Right renal cortex interstitium (tissue), 3 donors: ENCODE measurements at places on chromosomes 1 and 21.

DNA sequence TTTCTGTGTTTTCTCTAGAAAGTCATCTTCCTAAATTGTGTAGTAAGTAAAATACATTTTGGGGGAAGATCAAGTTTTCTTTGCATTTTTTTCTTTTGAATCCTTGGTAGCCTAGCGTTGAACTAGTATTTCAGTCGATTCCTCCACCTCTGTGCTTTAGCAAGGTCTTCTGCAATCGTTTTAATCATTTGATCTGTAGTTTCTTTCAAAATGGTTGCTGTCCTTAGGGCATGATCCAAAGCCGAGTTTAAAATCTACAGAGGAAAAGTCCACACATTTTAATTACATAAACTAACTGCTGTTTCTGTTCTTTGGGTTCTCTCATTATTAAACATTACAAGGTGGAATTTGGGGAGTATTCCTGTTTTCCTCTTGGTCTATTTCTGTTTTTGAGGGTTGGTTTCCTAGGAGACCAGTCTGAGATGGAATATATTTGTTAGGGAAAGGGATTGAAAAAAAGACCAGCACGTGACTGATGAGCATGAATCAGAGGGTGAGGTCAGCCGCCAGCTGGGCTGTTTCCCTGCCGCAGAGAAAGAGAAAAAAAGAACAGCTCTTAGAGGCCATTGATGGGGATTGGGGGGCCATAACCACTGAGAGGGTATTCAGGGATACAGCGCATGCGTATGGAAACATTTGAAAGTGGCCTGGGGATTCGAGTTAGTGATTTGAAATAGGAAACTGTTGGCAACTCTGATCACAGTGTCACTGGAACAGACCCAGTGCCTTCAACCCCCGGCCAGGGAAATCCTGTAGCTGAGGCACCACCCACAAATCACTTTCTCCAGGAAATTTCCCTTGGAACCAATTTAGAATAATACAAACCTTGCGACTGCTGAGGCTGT, 40.6 kb downstream of the AKNAD1 start:
- peak; percentile 69 for DNase-seq

- no peak for DNase-seq
Observed at GRCh38 chr1:84266748-84267147, 34.8 kb upstream of the SAMD13 start.

DNA sequence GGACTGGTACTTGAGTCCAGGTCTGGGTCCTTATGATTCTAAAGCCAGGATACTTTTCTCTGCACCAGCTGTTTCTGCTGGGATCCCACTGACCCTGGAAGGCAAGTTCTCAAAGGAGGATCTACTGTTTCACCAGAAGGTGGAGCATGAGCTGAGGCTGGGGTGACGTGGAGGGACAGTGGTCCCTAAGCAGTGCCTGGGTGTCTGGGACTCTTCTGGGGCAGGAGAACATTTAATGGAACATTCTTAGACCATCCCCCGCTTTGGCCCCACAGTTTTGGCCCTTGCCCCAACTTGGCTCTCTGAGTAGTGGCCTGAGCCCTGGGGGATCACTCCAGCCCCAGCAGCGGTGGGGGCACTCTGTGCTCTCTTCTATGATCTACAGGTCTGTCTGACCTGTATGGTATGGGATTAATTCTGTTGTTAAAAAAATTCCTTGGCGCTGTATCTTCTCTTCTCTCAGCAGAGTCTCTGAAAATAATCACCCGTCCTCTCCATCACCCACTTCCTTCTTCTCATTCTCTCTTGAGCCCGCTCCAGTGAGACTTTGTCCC, 60.3 kb upstream of the CSF3R start:
- DNase-seq, result no peak

- no peak for DNase-seq
Observed at GRCh38 chr1:151534662-151535278, 5.3 kb upstream of the TUFT1 start.

GRCh38 chr21:39852021-39852721, 15.1 kb upstream of the PCP4 start:
- DNase-seq, result no peak

- no peak for DNase-seq
Observed at GRCh38 chr1:96075704-96076455, 645.7 kb upstream of the PTBP2 start.

DNA sequence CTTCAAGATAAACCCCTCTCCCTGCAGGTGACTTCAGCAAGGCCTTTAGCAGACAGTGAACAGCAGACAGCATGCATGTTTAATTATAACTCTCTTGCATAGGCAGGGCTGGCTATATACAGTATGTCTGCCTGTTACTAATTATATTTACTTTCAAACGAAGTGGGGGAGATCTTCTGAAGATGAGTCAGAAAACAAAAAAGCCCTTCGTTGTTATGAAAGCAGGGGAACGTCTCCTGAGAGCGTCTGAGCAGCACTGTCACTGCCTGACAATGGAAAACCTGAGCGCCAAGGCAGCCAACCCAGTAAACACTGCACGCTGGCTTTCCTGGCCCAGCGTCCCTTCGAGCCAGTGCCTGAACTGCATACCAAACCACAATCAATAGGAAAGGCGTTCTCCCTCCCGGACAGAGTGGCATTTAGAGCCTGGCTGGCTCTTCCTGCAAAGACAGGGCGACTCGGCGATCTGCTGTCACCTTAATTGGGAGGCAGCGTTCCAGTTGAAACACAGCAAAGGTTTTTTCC, 54.1 kb downstream of the TOMM20 start:
- no peak for DNase-seq

GRCh38 chr21:28604946-28605537, 387.6 kb downstream of the LTN1 start:
- DNase-seq, result no peak

- DNase-seq, result peak; percentile 73
Observed at GRCh38 chr1:145823565-145824498, at the start of the genes POLR3C and RNF115. TSS of gene POLR3C (plus strand) at chr1:145824200. CDS start at chr1:145825777, 1,577 bp downstream. TSS of gene RNF115 (minus strand) at chr1:145824095. CDS start at chr1:145823873, 222 bp downstream.

- DNase-seq, result no peak
Observed at GRCh38 chr21:31397939-31398338, 53.9 kb upstream of the TIAM1 start.

DNA sequence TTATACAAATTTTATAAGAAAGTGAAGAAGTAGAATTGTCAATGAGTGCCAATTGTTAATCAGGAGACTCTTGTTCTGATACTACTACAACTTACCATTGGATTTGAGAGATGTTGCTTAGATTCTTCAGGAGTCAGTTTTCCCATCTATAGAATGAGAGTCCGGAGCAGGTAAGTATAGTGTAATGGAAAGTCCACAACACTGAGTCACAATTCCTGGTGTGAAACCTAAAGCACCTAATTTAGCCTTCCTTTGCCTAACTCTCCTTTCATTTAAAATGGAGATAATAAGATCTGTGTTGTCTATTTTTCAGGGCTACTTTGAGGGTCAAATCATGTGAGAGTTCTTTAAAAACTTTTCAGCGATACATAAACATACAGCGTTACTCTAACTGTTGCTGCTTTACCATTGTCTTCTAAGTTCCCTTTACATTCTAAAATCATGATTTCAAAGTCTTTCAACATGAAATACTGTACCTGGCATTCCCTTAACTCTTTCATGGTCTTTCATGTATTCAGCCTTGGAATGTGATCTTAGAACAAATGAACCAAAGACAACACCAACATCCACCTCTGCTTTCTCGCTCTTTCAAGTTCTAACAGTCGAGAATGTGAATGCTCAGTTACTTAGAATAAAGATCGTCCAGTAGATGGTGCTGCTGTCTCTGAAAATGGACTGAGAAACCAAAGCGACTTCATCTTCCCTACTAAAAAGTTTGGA, 90.9 kb downstream of the SLC30A10 start:
- peak; percentile 38 for DNase-seq

DNA sequence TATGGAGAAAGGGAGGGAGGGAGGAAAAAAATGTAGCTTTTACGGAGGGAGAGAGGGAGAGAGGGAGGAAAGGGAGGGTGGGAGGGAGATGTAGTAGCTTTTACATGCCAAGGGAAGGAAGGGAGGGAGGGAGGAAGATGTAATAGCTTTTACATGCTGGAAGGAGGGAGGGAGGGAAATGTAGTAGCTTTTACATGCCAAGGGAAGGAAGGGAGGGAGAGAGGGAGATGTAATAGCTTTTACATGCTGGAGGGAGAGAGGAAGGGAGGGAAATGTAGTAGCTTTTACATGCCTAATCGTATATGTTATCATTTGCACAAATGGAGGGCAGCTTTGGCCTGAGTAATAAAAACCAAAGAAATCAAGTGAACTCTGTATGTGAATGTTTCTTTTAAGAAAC, 35.6 kb downstream of the EEIG2 start:
- peak; percentile 58 for DNase-seq

DNA sequence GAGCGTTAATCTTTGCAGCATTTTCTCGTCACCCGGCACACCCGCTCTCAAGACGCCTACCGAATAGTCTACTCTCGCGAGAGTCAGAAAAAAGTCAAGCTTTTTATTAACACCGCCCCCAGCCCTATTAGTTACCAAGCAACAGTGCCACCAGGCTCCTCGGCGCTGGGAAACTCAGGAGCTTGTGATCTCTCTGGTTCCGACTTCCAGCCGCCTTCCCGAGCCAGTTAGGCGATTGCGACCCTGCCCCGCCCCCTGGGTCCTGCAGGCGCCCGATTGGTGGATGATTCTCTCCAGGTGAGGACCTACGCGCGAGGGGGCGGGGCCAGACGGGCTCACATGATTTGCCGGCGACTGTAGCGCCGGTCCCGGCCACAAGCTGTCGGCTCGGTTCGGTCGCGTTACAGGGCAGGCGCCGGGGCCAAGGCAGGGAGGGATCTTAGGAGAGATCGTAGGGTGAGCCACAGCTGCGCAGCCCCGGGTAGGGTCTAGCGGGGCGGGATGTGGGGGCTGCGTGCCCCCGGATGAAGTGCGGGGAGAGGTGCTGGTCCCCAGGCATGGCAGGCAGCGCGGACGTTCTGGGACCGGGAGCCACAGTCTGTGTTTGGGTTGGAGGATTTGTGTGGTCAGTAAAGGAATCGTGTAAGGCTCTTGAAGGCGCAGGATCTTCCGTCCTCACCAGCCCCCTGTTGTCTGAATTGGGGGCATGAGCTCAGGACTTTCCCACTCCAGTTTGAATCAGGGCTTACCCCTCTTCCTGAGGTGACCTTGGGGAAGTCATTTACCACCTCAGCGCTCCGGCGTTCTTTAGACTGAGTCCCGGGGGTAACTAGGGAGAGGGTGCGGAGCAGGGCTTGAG, at the start of gene PFKFB2:
Gene PFKFB2 (plus strand): TSS at position 365 of the 859 bp plus-strand sequence. CDS start 1,443 bp downstream, outside the sequence.
- DNase-seq, result peak; percentile 96

DNA sequence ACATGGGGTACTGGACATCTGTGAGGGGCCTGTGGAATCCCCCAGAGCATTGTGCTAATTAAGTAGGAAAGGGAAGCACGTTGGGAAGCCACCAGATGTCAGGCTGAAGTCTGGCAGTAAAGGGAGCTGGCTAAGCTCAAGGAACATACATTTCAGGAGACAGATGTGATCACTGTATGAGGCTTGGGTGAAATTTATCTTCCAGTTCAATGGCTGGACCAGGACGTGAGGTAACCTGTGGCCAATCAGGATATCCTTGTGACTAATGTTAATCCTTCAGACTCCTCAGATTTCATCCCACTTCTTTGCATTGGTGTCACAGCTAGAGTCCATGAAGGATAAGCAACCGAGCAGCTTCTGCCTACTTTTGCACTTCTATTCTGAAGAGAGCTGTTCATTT, 110.2 kb upstream of the APP start:
- peak; percentile 10 for DNase-seq

- no peak for DNase-seq
Observed at GRCh38 chr1:21620496-21620895, 48.7 kb downstream of the RAP1GAP start.

GRCh38 chr21:35244514-35244913, 195.4 kb upstream of the RUNX1 start:
- no peak for DNase-seq

DNA sequence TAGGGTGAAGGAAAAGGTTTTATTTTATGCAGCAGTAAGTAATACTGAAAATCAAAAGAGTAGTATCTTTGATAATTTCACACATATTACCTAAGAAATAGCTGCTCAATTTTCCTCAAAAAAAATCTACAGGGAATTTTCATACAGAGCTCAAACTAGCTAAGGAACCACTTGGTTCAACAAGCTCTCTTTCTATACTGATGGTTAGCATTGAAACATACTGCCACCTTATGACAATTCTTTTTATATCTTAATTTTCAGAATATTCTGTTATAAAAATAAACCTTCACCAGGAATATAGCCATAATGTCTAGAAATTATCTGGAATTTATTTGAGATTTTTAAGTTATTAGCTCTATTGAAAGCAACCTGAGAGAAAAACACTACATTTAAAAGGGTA, 142.1 kb downstream of the DPYD start:
- no peak for DNase-seq
